ENCODE measurements at places on chromosomes 3 and 15. TPM values are rescaled to one million over a fixed set of nuclear protein-coding genes. Genes with fewer than 3 reads are reported as not detected.

ADAMTS9 gene
- total RNA-seq = 0.65 TPM

UBXN7 gene
- 8.4 TPM for total RNA-seq

NECTIN3 gene
- 28.4 TPM for total RNA-seq

IQCH gene
- total RNA-seq = 1.4 TPM

TM4SF1 gene
- 948 TPM for total RNA-seq

CRTC3 gene
- total RNA-seq = 24.9 TPM

BMF gene
- 1.6 TPM for total RNA-seq

MESP2 gene
- total RNA-seq = 0.24 TPM

RHOV gene
- 4.8 TPM for total RNA-seq

RGMA gene
- 0.31 TPM for total RNA-seq

FAM81A gene
- 10.7 TPM for total RNA-seq

ESYT3 gene
- total RNA-seq = 0.52 TPM

GNB4 gene
- total RNA-seq = 17.7 TPM

ACAN gene
- 0.88 TPM for total RNA-seq

CYP11A1 gene
- total RNA-seq = 0.08 TPM

CADPS gene
- not detected for total RNA-seq

INAFM2 gene
- 7.0 TPM for total RNA-seq

RIOX2 gene
- 29.3 TPM for total RNA-seq

TRH gene
- not detected for total RNA-seq

RCCD1 gene
- 37.6 TPM for total RNA-seq

PCOLCE2 gene
- 23.6 TPM for total RNA-seq

KBTBD12 gene
- not detected for total RNA-seq

ARHGAP31 gene
- total RNA-seq = 0.75 TPM

TNIK gene
- total RNA-seq = 1.7 TPM

MYLK gene
- 13.2 TPM for total RNA-seq

REC114 gene
- not detected for total RNA-seq

EIF4A2 gene
- 145 TPM for total RNA-seq

FRMD5 gene
- total RNA-seq = 2.5 TPM

MBD4 gene
- 20.1 TPM for total RNA-seq

TMC3 gene
- not detected for total RNA-seq

SHF gene
- total RNA-seq = 0.88 TPM

CCR8 gene
- not detected for total RNA-seq

CPNE4 gene
- 6.8 TPM for total RNA-seq

ATP8B4 gene
- total RNA-seq = 0.99 TPM

PDE8A gene
- total RNA-seq = 26.9 TPM

PLCB2 gene
- total RNA-seq = 1.0 TPM

SLC9C1 gene
- total RNA-seq = not detected

Measured in A549 treated with Hydrocortisone at 1 μM for 4 hours (cell line).